ENCODE measurements at places on chromosomes 6 and 20.

DNA sequence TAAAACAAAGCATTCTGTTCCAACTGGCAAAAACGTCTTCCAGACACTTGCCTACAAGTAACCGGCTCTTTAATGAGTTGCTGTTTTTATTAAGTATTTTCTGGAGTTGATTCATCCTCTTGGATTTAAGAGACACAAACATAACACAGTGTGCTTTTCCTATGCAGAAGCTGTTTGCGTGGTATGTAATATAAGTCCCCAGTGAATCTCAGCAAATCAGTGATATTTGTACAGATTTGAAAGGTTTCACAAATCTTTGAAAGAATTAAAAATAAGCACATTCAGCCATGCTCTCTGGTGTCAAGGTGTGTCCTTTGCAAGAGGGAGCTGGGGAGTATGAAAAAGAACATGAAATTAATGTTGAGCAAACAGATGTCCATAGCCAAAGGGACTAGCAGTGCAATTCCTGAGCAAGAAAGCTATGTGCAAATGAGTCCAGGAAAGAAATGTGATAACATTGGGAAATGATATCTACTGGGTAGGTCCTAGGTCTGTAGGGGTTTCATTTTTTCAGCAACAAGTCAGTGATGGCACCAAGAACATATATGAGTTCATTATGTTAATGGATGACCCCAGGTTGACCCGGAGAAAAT is 170.1 kb upstream of the PHACTR1 start:
- no peak for DNase-seq

- DNase-seq = no peak
These were observed 40.9 kb downstream of the PHACTR3 start for GRCh38 chr20:59645271-59645670.

DNA sequence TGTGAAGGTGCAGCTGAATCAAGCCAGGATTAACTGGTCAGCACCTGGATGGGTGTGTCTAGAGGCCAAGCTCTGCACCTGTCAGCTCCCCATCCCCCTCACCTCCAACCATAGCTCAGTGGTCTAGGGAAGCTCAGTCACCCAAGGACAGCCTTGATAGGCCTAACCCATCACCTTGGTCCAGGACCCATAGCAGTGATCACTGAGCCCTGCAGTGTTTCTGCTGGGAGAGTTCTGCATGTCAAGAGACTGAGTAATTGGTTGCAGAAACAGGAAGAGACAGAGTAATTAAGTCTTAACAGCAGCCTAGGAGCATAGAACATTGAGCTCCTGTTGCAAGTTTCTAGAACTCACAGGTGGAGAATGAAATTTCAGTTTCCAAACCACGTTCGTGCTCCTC is 18.7 kb upstream of the RALGAPB start:
- DNase-seq = no peak

GRCh38 chr6:132527791-132528190 is 10.3 kb upstream of the TAAR9 start:
- peak; percentile 45 for DNase-seq

DNA sequence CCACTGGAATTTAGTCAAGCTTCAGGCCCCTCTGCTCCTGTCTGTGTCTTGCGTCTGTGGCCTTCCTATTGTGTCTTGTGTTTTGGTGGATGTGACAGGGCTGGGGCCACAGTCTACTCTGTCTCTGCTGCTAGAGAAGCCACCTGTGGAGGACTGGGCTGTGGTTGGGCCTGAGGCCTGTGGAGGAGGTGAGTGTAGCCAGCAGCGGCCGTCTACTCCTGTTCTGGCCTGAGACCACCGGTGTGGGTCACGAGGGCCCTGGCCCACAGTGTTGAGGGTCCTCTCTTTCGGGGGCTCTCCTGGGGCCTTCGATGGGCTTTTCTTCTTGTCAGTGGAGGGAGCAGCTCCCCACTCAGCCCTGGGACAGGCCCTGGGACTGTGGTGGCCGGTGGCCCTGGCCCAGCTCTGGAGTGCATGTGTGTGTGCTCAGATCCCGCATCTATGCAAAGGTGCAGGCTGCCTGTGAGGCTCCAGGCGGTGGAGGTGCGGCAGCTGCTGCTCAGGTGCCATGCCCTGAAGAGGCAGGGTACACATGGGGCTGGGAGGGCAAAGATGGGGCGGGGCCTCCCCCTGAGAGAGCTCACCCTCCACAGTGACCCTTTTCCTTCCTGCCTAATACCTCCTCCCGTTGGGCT is 20.8 kb downstream of the SDCBP2 start:
- no peak for DNase-seq

DNA sequence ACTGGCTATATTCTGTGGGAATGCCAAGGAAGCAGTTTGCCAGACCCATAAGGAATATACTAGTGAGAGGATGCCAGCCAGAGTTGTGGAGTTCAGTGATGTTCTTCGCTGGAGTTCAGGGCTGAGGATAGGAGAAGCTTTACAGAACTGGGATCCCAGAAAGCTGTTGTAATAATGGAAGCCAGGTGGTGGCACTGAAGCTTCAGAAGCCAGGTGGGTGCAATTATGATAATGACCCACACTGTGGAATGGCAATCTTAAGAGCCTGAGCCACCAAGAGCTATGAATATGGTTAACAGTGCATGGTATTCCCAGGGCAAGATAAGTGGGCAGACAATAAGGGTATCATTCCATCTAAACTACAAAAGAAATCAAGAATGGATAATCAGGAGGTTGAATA is 25.1 kb upstream of the ENPP1 start:
- DNase-seq = no peak

- DNase-seq = no peak
These were observed 134.9 kb downstream of the MMUT start for GRCh38 chr6:49328051-49328744.

DNA sequence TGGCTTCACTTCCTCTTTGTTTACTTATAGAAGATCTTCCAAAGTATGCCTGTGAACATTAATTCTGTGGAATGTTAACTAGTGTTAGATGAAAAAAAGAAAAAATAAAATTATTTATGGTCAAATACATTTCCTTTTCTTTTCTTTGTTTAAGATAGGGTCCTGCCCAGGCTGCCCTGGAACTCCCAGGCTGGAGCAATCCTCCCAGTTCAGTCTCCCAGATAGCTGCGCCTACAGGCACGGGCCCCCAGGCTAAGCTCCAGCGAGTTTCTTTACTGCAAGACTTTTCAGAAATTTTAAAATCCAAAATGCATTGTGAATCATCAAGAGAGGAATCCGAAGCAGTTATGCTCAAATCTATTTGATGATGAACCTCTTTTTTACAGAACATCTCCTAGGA is 39.3 kb upstream of the IL20RA start:
- DNase-seq = no peak

GRCh38 chr20:43821795-43822194 is 92.9 kb upstream of the TOX2 start:
- no peak for DNase-seq

GRCh38 chr6:135226537-135226936 is 45.4 kb downstream of the MYB start:
- DNase-seq = no peak

GRCh38 chr6:139539852-139540251 is 165.4 kb upstream of the CITED2 start:
- peak; percentile 35 for DNase-seq

- DNase-seq = no peak
These were observed 133.2 kb downstream of the B3GAT2 start for GRCh38 chr6:70823651-70824050.

DNA sequence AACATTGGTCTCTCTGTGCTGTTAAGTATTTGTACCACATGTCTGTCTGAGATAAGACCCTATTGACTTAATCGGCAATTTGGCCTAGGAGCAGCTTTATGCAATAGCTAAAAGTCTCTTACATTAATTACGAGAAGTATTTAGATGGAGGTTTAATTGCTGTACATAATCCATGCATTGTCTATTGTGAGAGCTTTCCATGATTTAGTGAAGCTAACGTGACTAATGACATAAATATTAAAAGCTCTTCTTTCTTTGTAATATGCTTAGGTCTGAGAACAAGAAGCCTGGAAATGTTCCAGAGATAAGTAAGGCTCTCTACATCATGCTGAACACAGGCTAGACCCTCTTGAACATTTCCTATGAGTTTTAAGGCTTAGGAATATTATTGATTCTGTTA is 32.7 kb upstream of the FAM83B start:
- no peak for DNase-seq

- no peak for DNase-seq
These were observed 5.1 kb upstream of the EPB41L2 start for GRCh38 chr6:131068165-131068564.

GRCh38 chr6:163956571-163957407 is 542.3 kb downstream of the QKI start:
- peak; percentile 17 for DNase-seq

DNA sequence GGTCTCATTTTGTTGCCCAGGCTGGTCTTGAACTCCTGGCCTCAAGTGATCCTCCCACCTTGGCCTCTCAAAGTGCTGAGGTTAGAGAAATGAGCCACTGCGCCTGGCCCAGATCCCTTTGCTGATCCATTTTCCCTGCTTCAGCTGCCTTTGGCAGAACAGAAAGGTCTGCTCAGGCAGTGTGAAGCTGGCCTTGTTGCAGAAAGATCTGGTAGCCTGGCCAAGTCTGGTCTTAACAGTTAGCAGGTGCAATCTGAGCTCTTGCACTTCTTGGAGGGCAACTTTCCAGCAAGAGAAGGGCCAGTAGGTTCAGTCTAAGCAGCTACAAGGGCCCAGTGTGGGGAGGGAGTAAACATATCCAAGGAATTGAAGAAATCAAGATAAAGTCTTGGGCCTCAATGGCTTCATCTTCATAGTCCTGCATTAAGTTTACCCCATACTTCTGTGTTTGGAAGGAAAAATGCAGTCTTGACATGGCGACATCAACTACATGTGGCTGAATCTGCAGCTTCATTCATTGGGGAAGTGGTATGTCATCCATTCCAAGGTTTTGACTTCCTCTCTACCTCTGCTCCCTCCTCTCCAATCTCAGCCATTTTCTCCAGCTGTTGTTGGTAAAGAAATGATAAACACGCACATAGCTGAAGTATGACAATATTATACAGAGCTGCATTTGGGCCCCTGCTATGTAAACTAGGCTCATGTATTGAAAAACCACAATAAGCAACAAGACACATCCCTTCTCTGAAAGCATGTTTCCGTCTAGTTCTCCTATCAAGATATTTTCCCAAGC is 39.0 kb upstream of the NEDD9 start:
- DNase-seq = no peak

DNA sequence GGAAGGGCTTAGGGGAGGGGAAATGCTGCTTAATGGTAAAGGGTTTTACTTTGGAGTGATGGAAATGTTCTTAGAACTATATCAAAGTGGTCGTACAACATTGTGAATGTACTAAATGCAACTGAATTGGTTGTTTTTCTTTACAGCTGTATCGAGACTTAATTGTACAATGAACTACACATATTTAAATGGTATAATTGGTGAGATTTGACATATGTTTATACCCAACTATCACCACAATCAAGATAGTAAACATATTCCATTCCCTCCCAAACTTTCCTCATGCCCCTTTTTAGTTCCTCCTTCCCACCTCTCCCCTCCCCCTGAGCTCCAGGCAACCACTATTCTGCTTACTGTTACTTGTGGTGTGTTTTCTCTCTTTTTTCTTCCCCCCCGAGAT is 44.0 kb downstream of the SCAND1 start:
- DNase-seq = no peak

GRCh38 chr6:45637611-45638257 is 260.0 kb upstream of the SUPT3H start:
- no peak for DNase-seq

DNA sequence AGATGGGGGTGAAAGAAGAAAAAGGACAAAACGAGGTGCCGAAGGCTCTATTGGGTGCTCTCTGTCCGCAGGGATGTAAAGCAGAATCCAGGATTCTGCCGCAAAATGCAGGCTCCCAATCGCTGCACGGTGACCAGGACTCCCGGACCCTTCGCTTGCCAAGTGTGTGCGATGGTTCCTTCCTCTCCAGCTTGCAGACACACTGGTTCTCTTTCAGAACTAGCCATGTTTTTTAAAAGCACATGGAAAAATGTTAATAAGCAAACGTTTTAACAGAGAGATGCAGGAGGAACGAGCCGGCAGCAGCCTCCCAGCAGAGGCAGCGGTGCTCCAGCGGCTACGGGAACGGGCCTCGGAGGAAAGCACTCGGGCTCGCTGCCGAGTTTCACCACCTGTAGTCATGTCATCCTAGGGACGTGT is 59.6 kb downstream of the ZNF831 start:
- DNase-seq = no peak

DNA sequence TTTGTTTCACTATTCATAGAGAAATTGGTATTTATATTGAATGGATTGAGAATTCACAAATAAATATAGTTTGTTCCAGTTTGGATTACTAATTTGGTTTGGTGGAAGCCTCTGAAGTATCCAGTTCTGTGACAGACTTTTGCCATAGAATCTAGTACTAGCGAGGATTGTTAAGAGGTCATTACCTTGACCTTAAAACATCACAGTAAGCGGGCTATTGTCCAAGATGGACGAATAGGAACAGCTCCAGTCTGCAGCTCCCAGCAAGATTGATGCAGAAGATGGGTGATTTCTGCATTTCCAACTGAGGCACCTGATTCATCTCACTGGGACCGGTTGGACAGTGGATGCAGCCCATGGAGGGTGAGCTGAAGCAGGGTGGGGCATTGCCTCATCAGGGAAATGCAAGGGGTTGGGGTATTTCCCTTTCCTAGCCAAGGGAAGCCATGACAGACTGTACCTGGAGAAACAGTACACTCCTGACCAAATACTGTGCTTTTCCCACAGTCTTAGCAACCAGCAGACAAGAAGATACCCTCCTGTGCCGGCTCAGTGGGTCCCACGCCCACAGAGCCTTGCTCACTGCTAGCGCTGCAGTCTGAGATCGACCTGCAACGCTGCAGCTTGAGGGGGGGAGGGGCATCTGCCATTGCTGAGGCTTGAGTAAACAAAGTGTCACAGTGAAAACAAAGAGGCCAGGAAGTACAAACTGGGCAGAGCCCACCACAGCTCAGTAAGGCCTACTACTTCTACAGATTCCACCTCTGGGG is 66.4 kb upstream of the NEDD9 start:
- no peak for DNase-seq

- DNase-seq = no peak
These were observed 4.0 kb downstream of the RNF24 start for GRCh38 chr20:4011226-4011975.
